ENCODE measurements at places on chromosomes 6 and 20.

DNA sequence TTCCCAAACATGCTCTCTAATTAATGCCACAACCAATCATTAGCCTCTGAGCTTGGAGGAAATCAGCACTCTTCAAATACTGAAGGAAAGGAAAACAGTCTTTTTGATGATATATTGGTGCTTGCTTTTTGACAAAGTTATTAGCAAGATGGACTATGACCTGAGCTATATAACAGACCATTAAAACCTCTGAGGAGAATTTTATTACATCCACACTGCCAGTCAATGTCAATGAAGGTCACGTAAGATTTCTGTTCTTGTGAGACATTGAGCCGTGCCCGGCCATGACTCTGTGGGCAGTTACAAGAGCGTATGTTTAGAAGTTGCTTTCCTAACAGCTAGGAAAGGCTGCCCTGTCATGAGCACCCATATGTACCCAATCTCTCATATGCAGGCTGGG is 659.0 kb downstream of the UTRN start:
- DNase-seq = no peak

DNA sequence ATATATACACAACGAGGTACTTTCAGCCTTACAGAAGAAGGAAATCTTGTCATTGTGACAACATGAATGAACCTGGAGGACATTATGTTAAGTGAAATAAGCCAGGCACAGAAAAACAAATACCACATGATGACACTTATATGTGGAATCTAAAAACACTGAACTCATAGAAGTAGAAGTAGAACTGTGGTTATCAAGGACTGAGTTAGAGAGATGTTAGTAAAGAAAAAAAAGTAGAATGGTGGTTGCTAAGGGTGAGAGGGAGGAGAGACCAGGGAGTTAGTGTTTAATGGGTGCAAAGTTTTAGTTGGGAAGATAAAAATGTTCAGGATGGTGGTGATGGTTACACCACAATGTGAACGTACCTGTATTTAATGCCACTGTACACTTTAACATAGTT is 4.8 kb upstream of the STX11 start:
- no peak for DNase-seq

DNA sequence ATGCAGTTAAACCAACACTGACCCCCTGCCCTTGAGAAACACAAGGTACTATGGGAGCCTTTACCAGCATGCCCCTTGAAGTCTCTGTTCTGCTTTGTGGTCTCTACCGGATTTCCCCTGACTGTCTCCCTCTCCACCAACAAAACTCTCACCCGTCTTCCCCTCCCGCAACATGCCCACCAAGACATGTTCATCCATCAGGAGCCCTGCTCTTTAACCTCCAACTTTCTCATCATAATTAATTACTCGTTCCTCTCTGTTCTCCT is 1.1 kb downstream of the ZNF165 start:
- no peak for DNase-seq

DNA sequence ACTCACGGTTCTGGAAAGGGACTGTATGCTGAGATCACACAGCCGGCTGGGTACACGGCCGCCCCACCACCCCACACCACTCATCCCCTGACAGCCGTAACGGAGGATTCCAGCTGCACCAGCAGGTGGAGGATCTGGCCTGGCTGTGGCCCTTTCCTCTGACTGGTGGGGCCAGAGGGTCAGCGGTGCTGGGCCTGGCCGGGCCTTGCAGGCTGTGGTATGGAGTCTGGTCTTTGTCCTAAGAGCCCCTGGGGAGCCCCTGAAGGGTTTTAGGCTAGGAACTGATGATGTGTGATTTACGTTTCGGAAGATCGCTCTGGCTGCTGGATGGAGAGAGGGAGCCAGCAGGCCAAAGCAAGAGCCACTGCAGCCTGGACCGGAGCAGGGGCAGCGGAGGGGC is 26.6 kb downstream of the NOL4L start:
- DNase-seq = no peak

DNA sequence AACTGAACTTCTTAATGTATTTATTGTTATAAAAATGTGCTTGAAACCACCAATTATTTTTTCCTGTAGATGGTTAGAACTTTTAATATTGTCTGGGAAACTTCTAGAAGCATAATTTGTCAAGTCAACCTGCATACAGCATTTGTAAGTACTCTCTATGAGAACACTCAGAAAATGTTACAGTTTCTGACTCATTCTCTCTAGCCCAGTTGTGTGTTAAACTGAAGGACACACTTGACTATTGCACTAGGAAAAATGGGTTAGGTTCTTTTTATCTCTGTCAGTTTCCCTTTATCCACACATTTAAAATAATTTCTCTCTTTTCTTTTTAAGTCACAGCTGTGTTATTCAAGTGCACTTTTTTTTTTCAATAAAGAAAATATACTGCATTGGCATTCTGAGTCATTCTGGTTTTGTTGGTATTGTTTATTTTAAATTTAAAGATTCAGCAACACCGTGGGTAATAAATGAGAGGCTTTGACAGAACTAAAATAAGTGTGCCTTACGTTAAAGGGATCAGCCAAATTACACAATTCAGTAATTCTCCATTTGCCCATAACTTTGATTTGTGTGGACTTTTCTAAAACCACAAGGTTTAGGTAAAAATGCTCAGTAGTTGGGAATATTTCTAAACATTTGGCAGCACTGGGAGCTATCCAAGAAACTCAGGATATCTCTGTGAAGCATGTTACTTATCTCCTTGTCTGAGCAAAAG is 50.7 kb downstream of the OPN5 start:
- no peak for DNase-seq

DNA sequence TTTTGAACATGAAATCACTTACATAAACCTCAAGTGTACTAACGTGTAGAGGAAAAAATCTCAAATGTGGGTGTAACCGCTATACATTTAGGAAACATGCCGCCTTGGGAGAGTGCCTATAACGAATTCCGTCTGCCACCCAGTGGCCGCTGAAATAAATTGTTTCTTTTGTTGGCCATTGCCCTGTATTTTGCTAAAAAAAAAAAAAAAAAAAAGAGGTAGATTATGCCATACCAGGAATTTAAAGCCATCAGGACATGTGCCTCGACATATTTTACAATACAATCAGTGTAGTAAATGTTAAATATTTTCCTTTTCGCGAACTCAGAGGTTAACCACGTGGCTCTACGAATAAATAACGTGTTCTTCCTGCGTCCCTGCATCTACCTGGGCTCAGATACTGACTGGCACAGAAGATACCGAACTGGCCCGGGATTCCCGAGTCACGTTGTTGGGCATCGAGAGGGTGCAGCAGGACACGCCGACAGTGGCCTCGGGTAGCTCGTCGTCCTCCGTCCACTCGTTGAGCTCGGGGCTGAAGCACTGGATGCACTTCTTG is 14.3 kb downstream of the KLHL31 start:
- DNase-seq = peak; percentile 59

DNA sequence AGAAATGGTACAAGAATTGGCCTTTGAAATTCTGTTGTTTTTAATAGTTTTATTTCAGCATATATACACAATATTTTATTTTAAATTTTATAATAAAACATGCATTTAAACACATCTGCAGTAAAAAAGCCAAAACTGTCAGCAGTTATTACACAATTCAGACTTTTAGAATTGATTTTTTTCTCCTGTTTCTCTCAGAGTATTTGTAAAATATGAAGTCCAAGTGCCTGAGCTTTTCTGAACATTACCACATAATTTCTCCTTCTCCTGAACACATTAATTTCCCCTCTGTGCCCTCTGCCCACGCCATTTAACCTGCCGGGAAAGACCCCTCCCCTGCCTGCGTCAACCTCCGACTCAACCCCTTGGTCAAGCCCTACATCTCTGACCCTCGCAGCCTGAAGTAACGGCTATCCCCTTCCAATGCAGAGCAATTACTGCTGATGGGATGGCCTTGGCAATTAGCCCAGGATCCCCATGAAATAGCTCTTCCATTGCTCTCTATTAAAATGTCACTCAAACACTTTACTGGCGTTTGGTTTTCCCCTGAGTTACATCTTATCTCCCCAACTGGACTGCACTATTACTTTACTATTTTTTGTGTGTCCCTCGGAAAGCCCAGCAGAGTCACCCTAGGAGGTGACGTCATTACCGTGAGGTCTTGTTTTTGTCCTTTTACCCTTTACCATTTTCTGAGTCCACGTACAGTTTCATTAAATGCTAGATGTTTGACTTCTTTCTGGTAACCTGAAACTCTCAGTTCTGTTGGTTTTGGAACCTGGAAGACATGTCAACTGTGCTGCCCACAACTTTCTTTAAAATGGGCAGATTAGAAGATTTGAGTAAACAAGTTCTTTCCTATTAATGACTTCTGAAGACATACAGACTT is 146.7 kb upstream of the TAB2 start:
- DNase-seq = no peak

DNA sequence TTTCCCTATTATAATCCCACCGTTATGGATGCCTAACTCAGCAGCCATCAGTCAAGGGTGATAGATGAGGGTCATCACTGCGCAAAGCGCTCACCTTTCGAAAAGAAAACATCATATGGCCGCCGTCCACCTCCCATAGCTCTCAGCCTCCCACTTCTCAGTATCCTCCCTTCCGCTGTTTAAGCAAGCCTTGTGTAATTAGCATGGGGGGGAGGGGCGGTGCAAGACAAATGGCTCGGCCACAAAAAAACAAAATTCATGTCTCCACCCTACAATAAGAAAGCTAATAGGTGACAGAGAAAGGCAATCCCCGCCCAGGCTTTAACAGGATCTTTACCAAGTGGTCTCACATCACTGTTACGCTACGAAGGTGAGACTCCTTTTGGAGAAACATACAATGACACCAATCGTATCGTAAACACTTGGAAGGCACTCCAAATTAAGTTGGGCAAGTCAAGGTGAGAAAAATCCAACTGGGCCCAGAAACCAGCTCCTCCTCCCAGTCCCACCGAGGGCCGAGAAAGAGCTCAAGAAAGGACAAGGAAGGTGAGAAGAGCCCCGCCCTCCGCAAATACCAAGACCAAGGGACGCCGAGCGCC is 645 bp downstream of the DDX39B start:
- peak; percentile 35 for DNase-seq

DNA sequence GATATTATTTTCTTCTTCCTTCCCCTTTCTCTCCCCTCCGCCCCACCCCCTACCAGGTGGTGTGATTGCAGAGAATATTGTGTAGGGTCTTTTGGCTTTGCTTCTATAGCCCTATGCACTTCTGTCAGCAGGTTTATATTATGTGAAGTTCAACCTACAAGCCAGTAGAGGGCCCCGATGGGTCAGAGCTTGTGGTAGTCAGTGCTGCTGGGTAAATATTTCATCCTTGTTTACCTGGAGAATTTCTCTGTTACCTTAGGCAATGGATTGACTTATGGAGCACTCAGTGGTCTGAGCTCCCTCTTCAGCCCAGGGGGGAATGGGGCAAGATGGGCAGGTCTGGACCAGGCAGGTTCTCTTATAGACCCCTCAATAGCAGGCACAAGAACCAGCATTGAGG is 720.9 kb downstream of the GRIK2 start:
- no peak for DNase-seq

GRCh38 chr6:125210667-125211066 is 57.1 kb downstream of the TPD52L1 start:
- DNase-seq = no peak

- DNase-seq = no peak
Measured at GRCh38 chr20:40865095-40865494, 163.5 kb upstream of the TOP1 start.

GRCh38 chr6:33952016-33952415 is 148.2 kb upstream of the MLN start:
- DNase-seq = no peak

DNA sequence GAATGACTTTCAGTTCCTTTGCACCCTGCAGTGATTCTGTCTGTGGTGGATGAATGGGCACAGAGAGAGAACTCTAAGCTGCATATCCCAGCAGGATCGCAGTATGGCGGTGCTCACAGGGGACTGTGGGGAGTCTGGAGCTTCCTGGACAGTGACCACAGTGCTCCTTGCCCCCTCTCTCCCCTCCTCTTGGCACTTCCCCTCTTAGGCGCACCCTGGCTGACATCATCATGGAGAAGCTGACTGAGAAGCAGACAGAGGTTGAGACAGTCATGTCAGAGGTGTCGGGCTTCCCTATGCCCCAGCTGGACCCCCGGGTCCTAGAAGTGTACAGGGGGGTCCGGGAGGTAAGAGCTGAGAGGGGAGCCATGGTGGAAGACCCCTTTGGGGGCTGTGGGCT is 8.6 kb downstream of the BYSL start:
- no peak for DNase-seq

GRCh38 chr6:20416567-20417345 is 15.1 kb downstream of the E2F3 start:
- peak; percentile 69 for DNase-seq

- DNase-seq = no peak
Measured at GRCh38 chr6:150126641-150127291, 16.1 kb upstream of the PPP1R14C start.
